ENCODE measurements at places on chromosomes 1 and 21. TPM values are rescaled to one million over a fixed set of nuclear protein-coding genes. Genes with fewer than 3 reads are reported as not detected.
A peak's percentile ranks its signal among the peaks of the same experiment; 100 is the strongest.

Gene AGRN
- total RNA-seq, result 15.5 TPM

Gene MIXL1
- total RNA-seq, result not detected

Gene LAX1
- total RNA-seq, result not detected

Gene LCE1D
- not detected for total RNA-seq

Gene LCE1E
- total RNA-seq, result not detected

Gene HORMAD1
- 0.38 TPM for total RNA-seq

Gene ARHGEF16
- total RNA-seq, result not detected

Gene IL19
- not detected for total RNA-seq

Gene NR5A2
- not detected for total RNA-seq

Gene RGS4
- total RNA-seq, result 174 TPM

Gene PSMB4
- 238 TPM for total RNA-seq

Gene AUNIP
- total RNA-seq, result 9.7 TPM

Gene UBE2U
- not detected for total RNA-seq

Gene CCDC17
- 0.98 TPM for total RNA-seq

Gene SUCO
- total RNA-seq, result 32.6 TPM

GRCh38 chr1:208799186-208799585 lies 555.0 kb upstream of the PLXNA2 start:
- no peak for DNase-seq

GRCh38 chr1:218456444-218456843 lies 111.3 kb downstream of the TGFB2 start:
- no peak for DNase-seq

- peak; percentile 77 for DNase-seq
These were observed 37.5 kb downstream of the IVNS1ABP start for GRCh38 chr1:185279571-185279970.

- DNase-seq, result no peak
These were observed at the start of gene TMPRSS3 for GRCh38 chr21:42395905-42396651. Gene TMPRSS3, minus strand, starts transcription at chr21:42396052. Its CDS starts 635 bp downstream, at chr21:42395417.

GRCh38 chr1:208054485-208054884 lies 143.6 kb upstream of the CD34 start:
- peak; percentile 29 for DNase-seq

DNA sequence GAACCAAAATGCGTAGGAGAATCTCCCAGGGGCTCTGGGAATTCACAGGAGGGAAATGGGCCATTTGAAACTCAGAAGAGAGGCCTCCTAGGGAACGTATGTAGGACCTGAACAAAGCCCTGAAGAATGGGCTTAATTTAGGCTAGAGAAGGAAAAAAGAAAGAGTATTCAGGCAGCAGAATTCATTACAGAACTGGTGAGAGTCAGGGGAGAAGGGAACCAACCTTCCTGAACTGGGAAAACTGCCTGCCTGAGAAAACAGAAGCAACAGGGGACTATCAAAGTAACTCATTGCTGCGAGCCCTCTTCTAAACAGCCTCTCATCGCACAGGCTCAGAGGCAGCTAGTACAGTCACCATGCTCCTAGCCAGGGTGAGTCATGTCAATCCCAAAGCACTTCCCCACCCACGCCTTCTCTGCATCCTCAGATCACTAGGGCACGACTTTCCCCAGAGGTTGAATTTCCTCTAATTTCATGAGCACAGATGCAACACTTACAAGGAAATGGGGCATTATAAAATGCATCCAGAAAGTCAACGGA lies 98.1 kb downstream of the ADSS2 start:
- DNase-seq, result peak; percentile 98

GRCh38 chr1:32106663-32107275 lies 1.1 kb upstream of the KPNA6 start:
- no peak for DNase-seq

- DNase-seq, result no peak
These were observed 62.4 kb downstream of the MEGF6 start for GRCh38 chr1:3548895-3549294.

- no peak for DNase-seq
These were observed 8.3 kb downstream of the RAB3B start for GRCh38 chr1:51982161-51982560.

DNA sequence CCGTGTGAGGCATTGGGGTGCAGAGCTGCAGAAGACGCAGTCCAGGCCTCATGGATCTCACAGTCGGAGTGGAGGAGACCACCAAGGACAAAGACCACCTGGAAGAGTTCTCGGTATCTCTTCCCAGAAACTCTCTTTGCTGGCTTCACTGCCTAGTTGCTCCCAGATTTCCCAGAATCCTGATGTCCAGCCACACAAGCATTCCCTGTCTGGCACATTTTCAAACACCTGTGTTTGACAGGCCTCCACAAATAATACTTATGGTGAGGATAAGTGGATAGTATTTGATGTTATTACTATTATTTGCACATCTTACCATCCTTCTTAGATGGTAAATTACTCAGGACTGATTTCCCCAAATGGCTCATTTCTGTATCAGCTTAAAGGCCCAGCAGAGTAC lies 27.7 kb upstream of the KANK4 start:
- DNase-seq, result no peak

- DNase-seq, result no peak
These were observed 328.5 kb downstream of the FAM72C start for GRCh38 chr1:143643148-143643885.

DNA sequence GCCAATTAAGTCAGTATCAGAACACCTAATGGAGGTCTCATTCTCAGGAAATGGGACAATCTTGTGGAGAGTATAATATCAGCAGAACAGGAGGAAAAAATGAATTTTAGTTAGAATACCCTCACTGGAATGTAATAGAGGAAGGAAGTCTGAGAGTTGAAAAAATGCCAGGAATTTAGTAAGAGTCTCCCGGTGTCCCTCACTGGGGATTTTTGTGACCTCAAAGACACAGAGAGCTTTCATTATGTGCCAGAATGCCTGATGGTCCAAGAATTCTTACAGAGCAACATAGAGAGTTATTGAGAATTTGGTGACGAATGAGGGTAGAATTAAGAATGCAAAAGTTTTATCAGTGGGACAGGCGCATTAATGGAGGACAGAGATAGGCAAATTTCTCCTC lies 443.5 kb upstream of the B3GALT2 start:
- DNase-seq, result no peak

- DNase-seq, result no peak
These were observed 37.6 kb downstream of the CENPF start for GRCh38 chr1:214640431-214641213.

GRCh38 chr1:66445492-66446181 lies 88.3 kb upstream of the SGIP1 start:
- DNase-seq, result no peak

DNA sequence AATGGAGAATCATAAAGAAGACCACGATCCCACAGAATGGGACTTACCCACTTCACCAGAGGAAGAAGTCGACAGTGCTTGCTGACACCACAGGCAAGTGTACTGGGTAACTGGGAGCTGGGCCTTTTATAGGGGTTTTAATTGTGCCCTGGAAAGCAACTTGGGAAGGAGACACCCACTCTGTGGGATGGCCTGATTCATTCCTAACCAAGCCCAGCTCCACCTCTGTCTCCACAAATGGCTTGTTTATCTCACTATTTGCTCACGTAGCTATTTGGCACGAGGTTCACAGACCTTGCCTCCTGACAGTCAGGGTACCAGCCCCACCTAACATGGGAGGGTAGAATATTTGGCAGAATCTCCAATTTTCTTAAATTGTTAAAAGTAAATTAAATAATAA lies at the start of gene TCHH:
Gene TCHH (minus strand): TSS at position 101 of the 400 bp plus-strand sequence. CDS start 1,364 bp downstream, outside the sequence.
- no peak for DNase-seq

DNA sequence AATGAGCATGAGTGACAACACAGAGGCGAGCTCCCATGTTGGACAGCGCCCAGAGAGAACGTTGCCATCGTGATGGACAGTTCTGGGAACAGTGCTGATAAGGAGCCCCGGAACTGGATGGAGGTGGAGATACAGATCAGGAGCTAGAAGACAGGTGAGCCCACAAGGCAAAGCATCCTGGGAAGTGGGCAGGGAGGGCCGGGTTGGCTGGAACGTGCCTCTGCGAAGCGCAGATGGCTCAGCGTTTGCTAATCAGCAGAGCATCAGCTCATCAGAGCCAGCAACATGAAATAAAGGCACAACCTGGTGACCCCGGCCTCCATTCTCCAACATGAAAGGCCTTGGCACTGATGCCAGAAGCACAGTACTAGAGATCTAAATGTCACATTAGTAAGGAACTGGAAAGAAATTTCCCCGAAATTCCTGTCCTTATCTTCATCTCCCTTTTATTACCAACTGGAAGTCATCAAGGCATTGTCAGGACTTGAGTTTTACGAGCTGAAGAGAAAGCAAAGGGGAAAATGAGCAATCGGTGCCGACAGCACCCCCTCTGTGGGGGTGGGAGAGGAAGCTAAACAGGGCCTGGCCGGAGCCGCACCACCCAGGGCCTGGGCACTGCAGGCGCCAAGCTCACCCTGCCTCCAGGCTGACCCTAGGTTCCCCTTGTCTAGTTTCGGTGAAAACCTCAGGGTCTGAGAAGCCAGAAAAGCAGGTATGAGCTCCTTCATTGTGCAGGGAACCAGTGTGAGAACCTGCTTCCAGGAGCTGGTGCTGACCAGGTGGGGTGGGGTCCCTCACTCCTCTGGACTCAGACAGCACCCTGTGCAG lies 19.9 kb downstream of the ABCA4 start:
- no peak for DNase-seq

GRCh38 chr21:34874684-34875513 lies 174.2 kb downstream of the RUNX1 start:
- DNase-seq, result no peak

- DNase-seq, result peak; percentile 88
These were observed 30.5 kb downstream of the ENO1 start for GRCh38 chr1:8847990-8848389.

DNA sequence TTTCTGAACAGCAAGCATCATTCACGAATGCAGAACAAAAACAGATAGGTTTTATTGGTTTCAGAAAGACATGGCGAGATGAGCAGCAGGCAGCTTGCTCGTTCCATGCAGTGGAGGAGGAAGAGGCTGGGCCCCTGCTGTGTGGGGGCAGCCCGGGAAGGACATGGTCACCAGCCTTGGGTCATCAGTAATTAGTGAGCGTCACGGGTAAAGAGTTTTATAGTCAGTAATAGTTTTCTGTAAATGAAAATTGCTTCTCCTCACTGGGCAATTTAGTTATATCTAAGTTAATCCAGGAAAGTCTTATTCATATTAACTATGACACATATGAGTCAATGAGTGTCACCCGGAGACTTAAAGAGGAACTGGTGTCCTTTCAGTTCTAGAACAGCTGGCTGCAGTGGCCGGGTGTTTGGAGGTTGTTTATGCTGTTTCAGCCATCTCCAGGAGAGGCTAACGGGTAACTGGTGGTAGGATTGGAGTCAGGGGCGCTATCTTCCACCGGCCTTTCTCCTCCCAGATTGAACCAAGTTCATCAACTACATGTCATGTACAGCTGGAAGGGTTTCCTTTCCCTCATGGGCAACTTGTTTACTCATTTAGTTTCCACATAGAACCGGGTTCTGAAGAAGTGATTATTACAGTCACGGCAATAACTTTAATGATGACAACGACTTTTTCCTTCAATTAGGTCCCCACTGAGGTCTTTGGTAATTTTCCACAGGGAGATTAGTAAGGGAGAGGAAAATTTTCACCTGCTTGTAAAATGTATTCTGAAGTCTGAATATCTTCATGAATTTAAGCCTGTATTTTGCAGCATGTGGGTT lies 34.6 kb upstream of the SLC45A1 start:
- peak; percentile 44 for DNase-seq

- no peak for DNase-seq
These were observed 4.6 kb downstream of the HCRTR1 start for GRCh38 chr1:31621847-31622730.

DNA sequence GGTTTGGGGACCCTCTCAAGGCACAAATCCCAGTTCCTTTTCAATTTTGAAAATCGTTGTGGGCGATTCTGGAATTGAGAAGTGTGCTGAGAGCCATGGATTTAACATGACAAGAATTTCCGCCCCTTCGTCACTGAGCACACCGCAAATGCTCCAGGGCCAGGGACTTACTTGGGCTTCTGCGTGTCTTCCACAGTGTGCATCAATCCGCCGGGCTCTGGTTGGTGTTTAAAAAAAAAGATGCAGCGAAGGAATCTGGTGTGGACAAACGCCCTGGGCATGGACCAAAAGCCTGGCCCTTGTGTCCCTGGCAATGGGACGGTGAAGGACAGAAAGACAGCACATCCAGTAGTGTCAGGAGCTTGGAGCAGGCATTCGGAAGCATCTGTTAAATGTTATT lies 696 bp upstream of the CLDN14 start:
- no peak for DNase-seq

- DNase-seq, result no peak
These were observed 378.2 kb upstream of the PBX1 start for GRCh38 chr1:164180824-164181223.

DNA sequence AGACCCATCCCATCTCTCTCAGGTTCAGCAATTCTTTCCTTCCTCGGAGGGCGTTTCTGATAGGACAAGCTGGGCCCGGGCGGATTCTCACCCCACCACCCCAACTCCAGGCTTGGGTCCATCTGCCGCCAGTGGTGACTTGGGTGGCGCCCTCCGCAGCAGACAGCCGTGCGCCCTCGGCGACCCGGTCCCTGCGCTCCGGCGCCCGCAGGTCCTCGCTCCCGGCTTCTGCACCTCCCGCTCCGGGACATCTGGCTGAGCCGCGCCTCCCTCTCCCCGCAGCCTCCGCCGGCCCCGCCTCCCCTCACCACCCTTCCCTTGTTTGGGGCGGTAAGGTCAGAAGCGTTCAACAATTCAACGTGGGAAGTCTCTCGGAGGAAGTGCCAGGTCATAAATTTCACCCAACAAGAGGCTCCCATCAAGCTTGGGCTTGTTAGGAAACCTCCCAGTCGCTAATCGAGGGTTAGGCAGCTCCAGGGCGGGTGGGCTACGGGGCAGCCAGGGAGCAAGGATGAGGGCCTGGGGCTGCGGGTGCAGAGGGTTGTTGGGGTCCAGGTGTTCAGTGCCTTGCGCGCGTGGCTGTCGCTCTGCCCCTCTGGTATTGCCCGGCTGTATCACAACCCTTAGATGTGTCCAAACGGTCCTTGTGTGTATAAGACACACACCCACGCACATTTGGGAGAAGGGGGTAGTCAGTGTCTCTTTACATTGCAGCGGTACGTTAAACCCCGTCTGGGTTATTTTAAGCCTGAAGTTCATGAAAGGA lies 39.8 kb downstream of the OLIG1 start:
- no peak for DNase-seq

GRCh38 chr1:230618537-230618936 lies 23.7 kb upstream of the COG2 start:
- no peak for DNase-seq

Data from LHCN-M2 (cell line).